ENCODE measurements at places on chromosomes 12 and 14. TPM values are rescaled to one million over a fixed set of nuclear protein-coding genes. Genes with fewer than 3 reads are reported as not detected.

- DNase-seq, result no peak
Measured at GRCh38 chr12:18462442-18462841, 201.1 kb downstream of the PIK3C2G start.

Gene CAPZA3
- total RNA-seq, result not detected

Gene GALNT6
- total RNA-seq, result 11.7 TPM

Gene ELK3
- 17.4 TPM for total RNA-seq

GRCh38 chr12:125098676-125099408, 33.6 kb downstream of the AACS start:
- DNase-seq, result no peak

Gene ARMH4
- not detected for total RNA-seq

- DNase-seq, result no peak
Measured at GRCh38 chr14:89432226-89432625, 15.2 kb upstream of the FOXN3 start.

DNA sequence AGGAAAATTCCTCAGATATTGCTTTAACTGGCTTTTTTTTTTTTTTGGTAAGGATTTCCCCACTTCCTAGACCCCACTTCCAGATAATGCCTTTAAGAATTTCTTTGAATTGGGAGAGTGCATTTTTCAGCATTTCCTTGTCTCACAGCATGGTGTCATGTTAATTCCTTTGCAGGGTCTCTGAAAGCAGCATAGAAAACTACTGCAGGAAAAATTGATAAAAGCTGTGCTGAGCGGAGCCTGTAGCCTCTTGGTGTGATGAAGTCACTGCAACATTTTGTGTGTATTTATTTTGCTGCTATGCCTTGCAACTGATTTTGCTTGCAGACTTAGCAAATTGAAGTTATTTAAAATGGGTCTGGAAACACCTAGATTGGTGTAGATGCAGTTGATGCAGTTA, 2.7 kb downstream of the ANO4 start:
- no peak for DNase-seq

DNA sequence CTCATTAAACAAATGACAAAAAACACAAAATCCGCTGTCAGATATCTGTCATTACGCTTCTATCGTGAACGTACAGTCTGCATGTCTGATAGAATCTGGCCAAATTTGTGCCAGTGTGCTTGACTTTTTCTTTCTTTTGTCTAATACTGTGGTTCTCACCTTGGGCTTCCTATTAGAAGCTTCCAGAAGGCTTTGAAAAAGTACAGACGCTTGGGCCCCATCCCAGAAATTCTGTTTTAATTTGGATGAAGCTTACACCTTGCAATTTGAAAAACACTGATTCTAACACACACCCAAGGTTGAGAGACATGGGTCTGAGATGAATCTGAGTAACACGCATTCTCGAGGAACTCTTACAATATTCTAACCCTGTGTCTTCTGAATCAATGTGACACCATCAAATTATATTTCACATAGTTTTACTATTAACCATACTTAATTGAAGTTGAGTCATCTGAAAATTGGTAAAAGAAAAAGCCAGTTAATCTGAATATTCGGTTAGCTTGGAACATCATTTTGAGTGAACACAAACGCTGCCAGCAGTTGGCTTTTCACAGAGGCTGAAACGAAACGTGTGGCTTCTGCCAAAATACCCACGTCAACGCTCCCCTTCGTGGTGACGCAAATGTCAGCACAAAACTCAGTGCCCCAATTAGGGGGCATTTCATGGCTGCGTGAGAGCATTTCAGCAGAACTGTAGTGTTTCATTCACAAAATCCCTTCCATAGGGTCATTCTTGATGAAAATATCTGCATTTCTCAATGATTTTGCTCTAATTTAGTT, 420.5 kb downstream of the TMEM132D start:
- DNase-seq, result no peak

Gene DRAM1
- 2.3 TPM for total RNA-seq

Gene RTL1
- not detected for total RNA-seq

DNA sequence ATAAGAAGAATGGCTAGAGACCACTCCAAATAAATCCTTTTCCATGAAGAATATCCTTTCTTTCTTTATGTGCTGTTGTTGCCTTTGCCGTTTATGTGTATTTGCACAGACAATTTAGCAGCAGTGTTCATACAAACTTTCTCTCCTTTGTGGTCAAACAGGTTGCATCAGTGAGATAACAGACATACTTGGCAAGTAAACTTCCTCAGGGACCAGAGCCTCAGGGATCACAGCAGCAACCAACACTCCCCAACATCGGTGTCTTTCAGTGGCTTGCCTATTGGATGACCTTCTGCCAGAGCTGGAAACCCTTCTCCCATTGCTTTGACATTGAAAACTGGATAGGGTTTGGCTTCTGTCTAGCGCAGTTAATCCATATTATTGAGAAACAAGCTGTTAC, 252.2 kb downstream of the BTG1 start:
- no peak for DNase-seq

Data from activated CD4-positive, alpha-beta T cell treated with anti-CD3 and anti-CD28 coated beads for 36 hours (primary cell).